ENCODE measurements at places on chromosomes 13 and 19. TPM values are rescaled to one million over a fixed set of nuclear protein-coding genes. Genes with fewer than 3 reads are reported as not detected.

The ZNF180 gene
- 6.4 TPM for total RNA-seq

The BTBD2 gene
- total RNA-seq: 54.7 TPM

The ENOX1 gene
- 7.6 TPM for total RNA-seq

The SIGLEC9 gene
- total RNA-seq: not detected

The CD37 gene
- not detected for total RNA-seq

The GPR12 gene
- not detected for total RNA-seq

The THSD8 gene
- not detected for total RNA-seq
